CD4-positive, alpha-beta T cell (primary cell): ENCODE measurements at places on chromosomes 12 and 14.

GRCh38 chr14:91843437-91843836, 23.9 kb downstream of the TC2N start:
- DNase-seq: no peak
- H3K4me3 ChIP-seq: no peak overlapping the region
- peaks cover 36% of the 10 kb centered on the region for H3K4me1 ChIP-seq
- peaks cover 84% of the 10 kb centered on the region for H3K36me3 ChIP-seq
- H3K27me3 ChIP-seq: no peaks in the 10 kb centered on the region

DNA sequence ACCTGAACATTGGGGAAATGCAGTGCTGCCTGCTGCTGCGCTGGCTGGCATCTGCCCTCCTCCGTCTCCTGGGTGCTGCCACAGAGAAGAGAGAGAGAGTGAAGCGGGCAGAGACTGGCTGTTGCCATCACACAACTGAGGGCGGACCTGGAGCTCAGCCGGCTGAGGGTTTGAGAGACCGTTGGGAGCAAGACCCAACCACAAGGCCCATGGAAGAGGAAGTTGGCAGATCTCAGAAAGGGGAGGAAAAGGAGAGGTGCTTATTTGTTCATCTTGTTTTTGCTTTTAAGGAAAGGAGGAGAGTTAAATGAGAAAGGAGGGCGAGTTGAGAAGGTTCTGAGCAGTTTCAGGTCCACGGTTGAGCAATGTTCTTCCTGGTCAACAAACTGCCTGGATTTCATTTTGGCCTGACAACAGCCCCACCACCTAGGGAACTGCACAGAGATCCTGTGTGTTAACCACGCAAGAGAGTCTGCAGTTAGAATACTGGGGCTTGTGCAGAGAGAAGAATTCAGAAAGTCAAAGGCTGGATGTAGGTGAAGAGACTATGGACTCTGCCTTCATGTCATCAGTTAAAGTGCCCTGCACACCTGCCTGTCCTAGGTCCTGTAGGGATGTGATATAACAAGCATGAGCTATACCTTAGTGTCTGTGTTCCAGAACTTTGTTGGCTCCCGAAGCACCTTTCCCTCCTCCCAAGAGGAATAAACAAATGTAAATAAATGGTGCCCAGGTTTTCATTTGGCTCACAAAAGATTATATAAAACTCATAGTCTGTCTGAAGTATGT, 124.6 kb downstream of the ETV6 start:
- H3K27ac ChIP-seq: no peak overlapping the region
- H3K4me1 ChIP-seq: peaks cover 27% of the 10 kb centered on the region
- H3K27me3 ChIP-seq: no peaks in the 10 kb centered on the region
- no peak overlapping the region for H3K4me3 ChIP-seq

GRCh38 chr12:105581420-105581819, 250.9 kb downstream of the C12orf75 start:
- no peak overlapping the region for H3K27ac ChIP-seq
- H3K36me3 ChIP-seq: no peaks in the 10 kb centered on the region
- H3K4me3 ChIP-seq: no peak overlapping the region
- H3K27me3 ChIP-seq: no peaks in the 10 kb centered on the region
- no peak for DNase-seq

DNA sequence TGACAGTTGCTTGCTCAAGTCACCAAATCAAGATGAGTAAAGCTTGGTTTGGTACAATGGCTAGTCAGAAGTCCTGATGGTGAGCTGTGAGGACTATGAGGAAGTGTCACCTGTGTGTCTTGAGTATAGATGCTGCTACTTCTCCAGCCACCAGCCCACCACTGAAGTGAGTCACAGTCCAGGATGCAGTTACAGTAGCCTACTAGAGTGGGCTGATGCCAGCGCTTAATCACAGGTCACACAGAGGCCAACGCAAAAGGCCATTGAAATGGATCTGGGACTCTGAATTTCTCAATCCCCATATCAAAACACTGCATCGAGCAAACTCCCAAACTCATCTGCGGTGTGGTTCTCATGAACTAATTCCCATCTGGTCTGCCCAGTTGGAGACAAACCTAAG, 223.1 kb downstream of the ANO6 start:
- DNase-seq: no peak
- no peak overlapping the region for H3K27ac ChIP-seq
- no peaks in the 10 kb centered on the region for H3K4me1 ChIP-seq

DNA sequence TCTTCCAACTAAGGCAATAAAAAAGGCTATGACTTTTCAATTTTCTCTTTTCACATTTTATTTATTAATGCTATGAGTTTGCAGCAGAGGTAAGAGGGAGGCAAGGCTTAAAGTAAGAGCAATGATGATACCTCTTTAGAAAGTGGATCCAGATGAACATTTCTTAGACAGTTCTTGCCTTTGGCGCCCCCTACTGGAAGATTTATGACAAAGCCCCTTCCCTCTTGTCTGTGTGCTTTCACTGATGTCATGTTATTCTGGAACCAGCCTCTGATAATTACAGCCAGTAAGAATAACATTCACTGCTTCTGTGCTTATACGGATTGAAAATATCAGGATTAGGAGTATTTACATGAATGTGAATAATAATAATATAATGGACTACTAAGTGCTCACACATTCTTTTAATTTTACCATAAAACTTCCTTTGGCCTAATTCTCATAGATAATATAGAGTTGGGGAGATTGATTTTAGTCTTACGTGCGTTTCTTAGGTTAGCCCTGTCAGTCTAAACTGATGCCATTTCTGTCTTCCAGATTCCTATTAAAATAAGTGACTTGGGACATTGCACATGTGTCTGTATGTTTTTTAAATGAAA, 1929.9 kb upstream of the SEL1L start:
- DNase-seq: no peak
- H3K36me3 ChIP-seq: no peaks in the 10 kb centered on the region
- no peak overlapping the region for H3K27ac ChIP-seq
- H3K27me3 ChIP-seq: no peaks in the 10 kb centered on the region

DNA sequence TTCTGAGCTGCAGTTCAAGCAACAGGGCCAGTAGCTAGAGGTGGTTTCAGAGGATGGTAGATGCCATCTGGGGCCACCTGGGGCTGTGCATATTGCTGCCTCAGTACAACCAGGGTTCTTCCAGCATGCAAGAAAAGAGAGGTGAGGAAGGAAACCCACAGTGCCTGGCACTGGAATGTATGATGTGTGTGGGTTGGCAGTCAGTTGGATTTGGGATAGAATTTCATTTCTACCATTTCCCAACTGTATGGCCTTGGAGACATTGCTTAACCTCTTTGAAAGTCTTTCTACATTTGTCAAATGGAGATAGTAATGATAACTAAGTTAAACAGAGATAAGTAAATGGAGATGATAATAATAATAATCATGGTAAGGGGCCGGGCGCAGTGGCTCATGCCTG, 10.2 kb upstream of the LRRC10 start:
- H3K4me1 ChIP-seq: no peaks in the 10 kb centered on the region
- no peaks in the 10 kb centered on the region for H3K36me3 ChIP-seq
- no peaks in the 10 kb centered on the region for H3K27me3 ChIP-seq
- DNase-seq: no peak

GRCh38 chr12:114000861-114001260, 34.7 kb upstream of the RBM19 start:
- H3K4me1 ChIP-seq: no peaks in the 10 kb centered on the region
- H3K27me3 ChIP-seq: peaks cover 19% of the 10 kb centered on the region
- no peak for DNase-seq

DNA sequence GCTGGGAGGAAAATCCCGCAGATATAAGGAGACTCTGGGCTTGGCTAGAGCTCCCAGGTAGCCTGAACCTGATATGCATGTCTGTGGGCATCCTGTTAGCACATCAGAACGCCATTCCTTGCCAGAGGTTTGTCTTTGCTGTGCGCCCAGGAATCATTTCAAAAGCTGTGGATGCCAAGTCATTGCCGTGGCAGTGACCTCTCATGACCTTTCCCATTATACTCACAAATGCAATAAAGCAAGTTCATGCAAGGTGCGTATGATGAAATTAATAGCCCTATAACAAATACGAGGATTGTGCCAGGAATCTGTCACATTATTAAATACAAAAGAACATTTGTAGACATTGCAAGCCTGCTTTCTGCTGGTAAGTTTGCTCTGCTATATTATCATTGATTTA, 229.1 kb upstream of the PELI2 start:
- H3K36me3 ChIP-seq: no peaks in the 10 kb centered on the region
- no peak overlapping the region for H3K27ac ChIP-seq
- H3K4me3 ChIP-seq: no peak overlapping the region
- DNase-seq: no peak
- peaks cover 2% of the 10 kb centered on the region for H3K27me3 ChIP-seq

DNA sequence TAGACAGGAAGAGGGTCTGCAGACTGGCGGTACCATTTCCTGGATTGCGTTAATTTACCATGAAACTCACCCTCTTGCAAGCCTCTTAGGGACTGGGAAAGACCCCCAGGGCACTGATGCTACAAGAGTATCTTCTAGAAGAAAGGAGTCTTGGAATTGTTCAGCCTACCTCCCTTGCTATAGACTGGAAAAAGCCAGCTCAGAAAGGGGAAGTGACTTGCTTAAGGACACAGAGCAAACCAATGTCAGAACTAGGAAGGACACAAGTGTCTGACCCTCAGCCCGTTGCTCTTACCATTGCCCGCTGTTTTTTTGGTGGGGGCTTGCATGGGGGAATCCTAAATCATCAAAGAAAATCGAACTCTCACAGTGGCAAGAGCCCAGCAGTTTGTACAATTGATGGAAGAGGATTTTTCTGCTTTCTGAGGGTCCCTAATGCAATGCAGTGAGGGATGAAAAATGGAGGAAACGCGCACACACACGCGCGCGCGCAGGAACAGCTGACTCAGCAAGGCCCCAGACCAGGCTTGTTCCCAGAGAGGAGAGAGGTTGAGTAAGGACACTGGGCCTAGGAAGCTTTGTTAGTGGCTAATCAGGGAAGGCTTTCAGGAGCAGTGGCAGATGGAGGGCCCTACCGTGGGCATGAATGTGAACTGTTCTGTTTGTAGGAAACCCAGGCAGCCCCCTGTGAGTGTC, 50.9 kb downstream of the RIN3 start:
- peaks cover 11% of the 10 kb centered on the region for H3K36me3 ChIP-seq
- peaks cover 28% of the 10 kb centered on the region for H3K4me1 ChIP-seq
- H3K27ac ChIP-seq: no peak overlapping the region
- no peak overlapping the region for H3K4me3 ChIP-seq
- no peaks in the 10 kb centered on the region for H3K27me3 ChIP-seq
- DNase-seq: no peak
